ENCODE measurements at places on chromosomes 1 and 21.

DNA sequence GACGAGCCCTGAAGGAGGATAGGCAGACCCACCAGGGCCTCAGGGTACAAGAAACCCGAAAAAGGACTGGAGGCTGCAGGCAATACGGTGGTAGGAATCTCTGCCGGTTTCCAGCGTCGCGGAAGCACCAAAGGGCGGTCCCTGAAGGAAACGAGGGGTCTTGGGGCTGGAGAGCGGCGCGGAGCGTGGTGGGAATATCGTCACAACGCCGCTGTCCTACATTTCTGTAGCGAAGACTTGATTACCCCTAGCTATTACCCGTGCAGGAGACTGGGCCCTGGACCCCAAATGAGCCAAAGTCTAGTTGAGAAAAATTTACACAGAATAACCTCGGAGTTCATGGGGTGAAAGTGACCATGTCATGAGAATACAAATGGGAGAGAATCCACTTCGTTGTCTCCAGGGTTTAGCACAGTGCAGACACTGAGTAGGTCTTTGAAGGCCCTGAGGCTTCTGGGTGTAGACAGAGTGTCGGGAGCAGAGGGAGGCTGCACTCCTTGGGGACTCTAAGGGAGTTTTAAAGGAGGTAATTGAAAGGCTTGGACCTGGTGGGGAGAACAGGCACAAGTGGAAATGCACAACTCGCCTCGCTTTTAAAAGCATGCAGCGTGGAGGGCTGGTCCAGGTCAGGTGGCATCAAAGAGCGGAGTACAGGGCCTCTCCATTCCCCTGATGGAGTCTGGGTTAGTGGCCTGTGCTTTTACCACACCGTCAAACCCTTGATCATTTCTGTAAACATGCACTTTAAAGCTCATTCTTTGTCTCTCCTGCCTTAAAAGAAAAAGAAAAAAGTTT is 1.5 kb downstream of the ATP1A1 start:
- DNase-seq = peak; percentile 61

GRCh38 chr1:234608911-234609690 is 877 bp downstream of the IRF2BP2 start:
- peak; percentile 21 for DNase-seq

DNA sequence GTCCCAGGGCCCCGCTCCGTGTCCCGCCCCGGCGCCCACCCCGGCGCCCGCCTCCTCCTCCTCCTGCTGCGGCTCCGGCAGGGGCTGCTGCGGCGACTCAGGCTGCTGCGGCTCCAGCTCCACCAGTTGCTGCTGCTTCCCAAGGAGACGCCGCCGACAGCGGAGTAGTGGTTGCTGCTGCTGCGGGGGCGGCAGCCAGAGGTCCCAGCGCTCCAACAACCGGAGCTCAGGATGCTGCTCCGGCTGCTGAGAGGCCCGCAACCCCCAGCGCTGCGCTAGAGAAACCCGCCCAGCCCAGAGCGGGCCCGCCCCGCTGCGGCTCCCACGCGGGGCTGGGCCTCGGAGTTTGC is 1.1 kb downstream of the CRCT1 start:
- DNase-seq = no peak

DNA sequence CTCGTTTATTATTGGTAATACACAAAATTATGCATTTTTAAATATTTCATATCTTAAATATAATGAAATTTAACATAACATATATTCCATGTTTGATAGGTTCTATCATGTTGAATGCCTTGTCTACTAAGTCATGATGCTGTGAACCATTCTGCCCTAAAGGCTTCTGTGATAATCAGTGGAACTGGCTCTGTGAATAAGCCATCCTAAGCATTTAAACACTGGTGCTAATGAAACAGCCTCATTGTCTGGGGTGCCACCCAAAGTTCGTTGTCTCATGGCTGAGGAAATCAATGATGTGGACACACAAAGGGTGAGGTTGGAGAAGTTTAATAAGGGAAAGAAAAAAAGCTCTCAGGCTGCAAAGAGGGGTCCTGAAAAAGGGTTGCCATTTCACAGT is 264.7 kb upstream of the ZRANB2 start:
- DNase-seq = no peak

DNA sequence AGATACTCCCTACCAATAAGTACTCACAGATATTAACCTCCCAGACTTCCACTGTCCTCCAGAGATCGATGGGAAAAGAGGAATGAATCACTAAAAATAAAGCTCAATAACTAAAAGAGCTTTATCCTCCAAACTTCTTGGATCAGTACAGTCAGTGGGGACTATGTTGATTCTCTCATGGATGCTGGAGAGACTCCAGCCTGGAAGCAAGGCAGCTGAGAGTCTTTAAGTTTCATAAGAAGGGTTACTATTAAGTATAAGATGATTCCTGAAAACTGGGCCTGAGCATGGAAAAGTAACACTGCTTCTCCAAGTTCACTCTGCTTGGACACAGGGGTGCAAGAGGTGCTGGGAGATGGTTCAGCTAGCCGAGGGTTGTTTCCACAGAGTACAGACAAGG is 6.2 kb upstream of the DDR2 start:
- DNase-seq = no peak

DNA sequence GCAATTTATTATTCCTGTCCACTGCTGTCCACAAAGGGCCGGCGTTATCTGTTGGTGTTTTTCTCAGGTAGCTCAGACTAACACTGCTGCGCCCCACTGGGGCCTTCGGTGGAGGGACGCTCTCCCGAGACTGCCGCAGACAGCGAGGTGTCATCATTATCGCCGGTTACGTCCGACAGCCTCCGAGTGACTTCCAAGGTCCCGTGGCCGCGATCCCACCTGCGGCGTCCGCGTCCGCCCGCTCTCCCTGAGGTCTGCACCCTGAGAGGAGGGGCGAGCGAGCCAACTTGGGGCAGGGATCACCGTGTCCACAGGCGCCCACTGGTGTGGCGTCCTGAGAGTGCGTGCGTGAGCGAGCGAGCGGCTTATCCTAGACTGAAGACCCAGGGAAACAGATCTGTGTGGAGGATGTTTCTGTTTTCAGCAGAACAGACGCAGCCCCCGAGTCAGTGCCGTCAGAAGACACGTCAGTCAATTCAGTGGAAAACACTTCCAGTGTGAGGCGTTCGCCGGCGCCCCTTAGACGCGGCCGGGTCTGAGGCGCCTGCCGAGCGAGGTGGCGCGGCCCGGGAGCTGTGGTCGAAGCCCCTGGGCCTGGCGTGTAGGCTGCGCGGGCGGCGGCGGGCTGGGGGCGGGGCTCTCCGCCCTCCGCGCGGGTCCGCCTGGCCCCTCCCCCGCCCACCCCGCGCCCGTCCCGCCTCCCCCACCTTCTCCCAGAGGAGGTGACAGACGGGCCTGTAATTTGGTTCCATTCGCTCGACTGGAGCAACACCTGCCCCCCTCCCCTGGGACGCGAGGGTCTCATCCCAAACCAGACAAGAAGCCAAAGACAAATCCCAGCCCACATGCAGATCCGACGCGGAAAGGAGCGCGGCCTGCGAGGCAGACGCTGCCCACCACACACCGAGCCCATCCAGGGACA is 12.6 kb downstream of the NHLH2 start:
- peak; percentile 31 for DNase-seq

DNA sequence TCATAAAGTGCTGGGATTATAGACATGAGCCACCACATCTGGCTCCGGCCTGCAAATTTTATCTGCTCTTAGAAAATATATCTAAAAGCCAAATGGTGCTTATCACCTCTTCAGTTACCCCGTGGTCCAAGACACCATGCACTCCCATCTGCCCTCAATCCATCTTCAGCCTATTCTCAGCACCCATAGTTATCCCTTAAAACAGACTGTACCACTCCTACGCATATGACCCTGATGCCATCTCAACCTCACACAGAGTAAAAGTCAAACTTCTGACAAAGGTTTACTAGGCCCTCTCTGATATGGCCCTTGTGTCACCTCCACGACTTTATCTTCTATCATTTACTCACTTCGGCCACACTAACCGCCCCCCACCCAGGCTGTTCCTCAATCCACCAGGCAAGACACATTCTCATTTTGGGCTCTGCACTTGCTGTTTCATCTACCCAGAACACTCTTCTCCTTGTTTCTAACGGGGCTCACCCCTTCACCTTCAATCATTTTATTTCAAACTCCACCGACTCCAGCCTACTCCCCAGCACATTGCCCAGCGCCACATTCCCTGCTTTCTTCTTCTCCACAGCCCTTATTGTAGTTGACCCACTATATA is 33.0 kb downstream of the USP48 start:
- no peak for DNase-seq

DNA sequence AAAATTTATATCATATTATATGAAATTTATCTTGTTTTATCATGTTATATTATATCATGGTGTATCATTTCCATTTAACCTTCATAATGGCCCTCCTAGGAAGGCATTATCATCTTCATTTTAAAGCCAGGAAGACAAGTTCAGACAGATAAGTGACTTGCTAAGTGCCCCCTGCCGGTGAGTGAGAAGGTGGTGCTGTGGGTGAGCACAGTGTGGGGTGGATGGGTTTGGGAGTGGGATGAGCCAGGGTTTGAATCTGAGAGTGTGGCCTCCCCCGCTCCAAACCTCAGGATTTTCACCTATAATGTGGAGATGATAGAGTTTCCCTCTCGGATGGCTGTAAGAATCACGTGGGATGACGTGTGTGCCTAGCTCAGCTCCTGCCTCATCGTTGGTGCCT is 108.7 kb upstream of the IGSF21 start:
- no peak for DNase-seq

All from NCI-H1417 (cell line).